T-helper 2 cell (primary cell): ENCODE measurements at places on chromosomes 5 and 9.

GRCh38 chr5:99068944-99069650 lies 140.3 kb upstream of the CHD1 start:
- no peak for DNase-seq

- DNase-seq, result no peak
These were observed 54.6 kb upstream of the ABCA1 start for GRCh38 chr9:104982543-104982942.

DNA sequence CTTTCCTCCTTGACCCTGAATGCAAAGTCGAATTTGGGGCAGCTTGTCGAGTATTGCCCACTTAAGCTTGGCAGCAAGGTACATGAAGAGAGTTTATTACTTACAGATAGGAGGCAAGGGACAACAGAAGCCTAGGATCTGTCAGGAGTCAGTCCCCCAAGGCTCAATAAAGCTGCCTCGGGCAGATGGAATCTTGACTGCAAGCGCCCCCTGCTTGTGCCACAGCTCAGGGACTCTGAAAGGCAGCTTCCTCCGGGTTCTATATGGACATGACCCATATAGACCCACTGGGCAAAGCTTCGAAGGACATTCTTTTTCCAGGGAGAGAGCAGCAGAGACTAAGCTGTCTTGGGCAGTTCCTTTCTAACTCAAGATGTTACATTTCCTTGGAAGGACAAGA lies 971.5 kb downstream of the EFNA5 start:
- DNase-seq, result no peak

GRCh38 chr5:108280248-108280647 lies 101.7 kb downstream of the FBXL17 start:
- DNase-seq, result no peak

GRCh38 chr5:94849821-94850736 lies 231.6 kb downstream of the SLF1 start:
- DNase-seq, result peak; percentile 9

- DNase-seq, result peak; percentile 34
These were observed at the start of gene GCNT4 for GRCh38 chr5:75052192-75053053. Gene GCNT4, minus strand, starts transcription at chr5:75052558. Its CDS starts 22,521 bp downstream, at chr5:75030037.

- DNase-seq, result no peak
These were observed 1.9 kb upstream of the CARD19 start for GRCh38 chr9:93093877-93094657.

GRCh38 chr5:121691478-121691877 lies 160.2 kb upstream of the FTMT start:
- no peak for DNase-seq
